ENCODE measurements at places on chromosomes 13 and 19.

DNA sequence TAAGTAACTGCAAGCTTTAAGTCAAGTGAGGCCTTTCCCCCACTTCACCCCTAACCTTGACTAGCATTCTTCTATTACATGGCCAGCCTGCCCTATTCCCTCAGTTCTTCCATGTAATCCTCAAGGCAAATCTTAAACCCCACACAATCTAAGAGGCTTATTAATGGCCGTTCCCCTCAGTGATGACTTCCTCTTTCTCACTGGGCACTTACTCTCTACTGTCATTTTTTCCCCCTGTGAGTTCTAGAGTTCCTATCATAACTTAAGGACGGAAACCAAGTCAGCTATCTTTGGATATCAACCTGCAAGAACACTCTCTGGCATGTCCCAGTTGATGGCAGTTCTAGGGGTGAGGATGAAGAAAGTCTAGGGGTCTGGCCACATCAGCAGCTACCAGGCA, 131.2 kb downstream of the DCLK1 start:
- no peak for DNase-seq

GRCh38 chr19:5690955-5691821, 1.1 kb downstream of the RPL36 start:
- no peak for DNase-seq

DNA sequence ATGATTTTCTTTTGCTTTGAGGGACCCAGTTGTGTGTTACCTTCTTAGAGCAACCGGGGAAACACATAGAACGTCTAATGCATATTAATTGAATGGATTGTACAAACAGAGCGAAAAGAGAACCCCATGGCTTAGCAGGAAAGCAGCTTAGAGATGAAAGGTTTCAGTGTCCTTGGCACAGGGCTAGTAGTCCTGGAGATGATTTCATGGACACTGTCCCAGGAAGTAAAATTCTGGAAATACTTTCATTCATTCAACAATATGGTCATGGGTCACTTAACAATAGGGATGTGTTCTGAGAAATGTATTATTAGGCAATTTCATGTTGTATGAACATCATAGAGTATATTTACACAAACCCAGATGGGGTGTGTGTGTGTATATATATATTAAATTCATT, 9.7 kb upstream of the FUT2 start:
- DNase-seq = no peak

- no peak for DNase-seq
Observed at GRCh38 chr19:5035793-5036697, 67.1 kb downstream of the KDM4B start.

DNA sequence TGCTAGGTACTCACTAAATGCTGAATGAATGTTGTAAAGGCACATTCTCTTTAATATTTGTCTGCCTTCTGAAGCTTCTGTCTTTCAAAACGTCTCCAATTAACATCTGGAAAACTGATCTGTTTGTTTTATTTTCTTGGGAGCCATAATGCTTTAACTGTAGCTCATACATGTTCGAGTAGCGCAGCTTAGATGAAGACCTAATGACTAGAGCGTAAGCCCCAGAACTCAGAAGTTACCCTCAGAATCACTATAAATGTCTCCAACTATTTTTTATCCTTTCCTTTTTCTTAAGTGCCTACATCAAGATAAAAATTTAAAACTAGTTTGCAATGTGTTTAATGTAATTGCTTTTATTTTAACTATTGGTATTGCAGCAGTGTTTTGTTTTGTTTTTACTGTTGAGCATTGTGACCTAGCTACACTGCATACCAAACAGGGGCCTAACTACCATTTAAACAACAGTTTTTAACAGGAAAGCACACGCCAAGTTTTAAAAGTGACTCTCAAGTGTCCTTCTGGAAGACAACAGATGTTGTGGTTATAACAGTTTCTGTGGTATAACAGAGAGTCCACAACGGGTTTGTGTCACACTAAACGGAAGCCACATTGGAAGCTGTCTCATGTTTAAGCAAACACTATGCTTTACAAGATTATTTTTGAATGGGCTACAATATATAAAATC, 42.0 kb downstream of the MRPL57 start:
- DNase-seq = no peak

GRCh38 chr13:51584731-51585672, 740 bp downstream of the WDFY2 start:
- DNase-seq = peak; percentile 22

- no peak for DNase-seq
Observed at GRCh38 chr19:56324436-56324835, 9.8 kb upstream of the ZSCAN5A start.

DNA sequence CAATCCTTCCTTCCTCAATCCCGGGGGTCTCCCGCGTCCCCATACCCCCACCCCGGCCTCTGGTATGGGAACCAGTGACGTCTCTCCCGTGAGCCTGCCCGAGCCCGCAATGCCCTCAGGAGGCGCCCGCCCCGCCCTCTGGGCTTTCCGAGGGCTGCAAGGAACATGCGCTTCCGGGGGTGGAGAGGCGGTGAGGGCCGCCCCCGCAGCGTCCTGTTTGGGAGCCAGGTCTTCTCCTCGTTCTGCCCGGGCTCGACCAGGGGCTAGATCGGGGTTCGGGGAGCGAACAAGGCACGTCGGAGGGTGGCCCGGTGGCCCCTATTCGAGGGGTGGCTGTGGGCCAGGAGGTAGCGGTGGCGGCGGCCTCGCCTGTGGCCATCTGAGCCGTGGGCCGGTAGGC, 6.6 kb upstream of the TEX101 start:
- no peak for DNase-seq

DNA sequence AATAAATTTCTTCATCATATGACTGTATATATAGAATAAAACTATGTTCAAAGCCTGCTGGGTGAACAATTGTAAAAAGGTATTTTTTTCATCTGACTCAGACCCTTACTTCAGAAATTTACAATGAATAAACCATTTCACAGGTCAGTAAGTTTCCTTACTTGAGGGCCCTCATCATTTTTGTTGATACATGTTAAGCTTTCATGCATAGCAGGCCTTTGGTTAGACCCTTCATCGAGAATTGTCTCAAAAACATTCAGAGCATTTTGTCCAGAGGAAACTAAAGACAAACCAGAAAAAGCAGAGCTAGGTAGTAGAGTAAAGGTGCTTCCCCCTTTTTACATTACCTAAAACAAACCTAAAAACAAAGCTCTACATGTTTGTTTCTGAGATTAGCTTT, 46.2 kb downstream of the FNDC3A start:
- no peak for DNase-seq

- no peak for DNase-seq
Observed at GRCh38 chr13:49020328-49020727, 44.6 kb downstream of the FNDC3A start.

GRCh38 chr19:16280306-16280705, 44.3 kb upstream of the KLF2 start:
- DNase-seq = no peak

DNA sequence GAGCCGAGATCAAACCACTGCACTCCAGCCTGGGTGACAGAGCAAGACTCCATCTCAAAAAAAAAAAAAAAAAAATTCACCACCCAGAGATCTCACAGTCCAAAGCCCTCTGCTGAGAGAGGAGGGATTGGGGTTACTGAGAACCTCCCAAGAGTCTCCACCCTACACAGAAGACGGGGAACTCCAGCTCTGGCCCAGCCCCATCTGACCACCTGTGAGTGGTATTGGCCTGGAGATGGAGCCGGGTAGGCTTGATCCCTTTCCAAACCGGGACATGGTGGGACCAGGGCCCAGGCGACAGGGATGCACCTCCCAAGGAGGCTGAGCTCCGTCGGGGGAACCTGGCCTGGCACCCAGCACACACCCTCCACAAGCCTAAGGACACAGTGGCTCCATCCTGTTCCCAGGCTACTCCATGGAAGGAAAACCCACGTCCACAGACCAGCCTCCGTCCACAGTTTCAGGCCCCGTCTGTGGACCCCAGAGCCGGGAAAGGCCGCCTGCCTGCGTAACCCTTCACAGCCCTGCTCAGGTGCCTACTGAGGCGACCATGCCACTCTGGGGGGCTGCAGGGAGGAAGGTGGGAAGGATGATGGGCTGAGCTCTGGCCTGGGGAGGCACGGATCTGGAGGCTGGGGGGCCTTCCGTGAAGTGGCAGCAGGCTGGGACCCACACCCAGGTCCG, 1.8 kb downstream of the TMEM259 start:
- no peak for DNase-seq

DNA sequence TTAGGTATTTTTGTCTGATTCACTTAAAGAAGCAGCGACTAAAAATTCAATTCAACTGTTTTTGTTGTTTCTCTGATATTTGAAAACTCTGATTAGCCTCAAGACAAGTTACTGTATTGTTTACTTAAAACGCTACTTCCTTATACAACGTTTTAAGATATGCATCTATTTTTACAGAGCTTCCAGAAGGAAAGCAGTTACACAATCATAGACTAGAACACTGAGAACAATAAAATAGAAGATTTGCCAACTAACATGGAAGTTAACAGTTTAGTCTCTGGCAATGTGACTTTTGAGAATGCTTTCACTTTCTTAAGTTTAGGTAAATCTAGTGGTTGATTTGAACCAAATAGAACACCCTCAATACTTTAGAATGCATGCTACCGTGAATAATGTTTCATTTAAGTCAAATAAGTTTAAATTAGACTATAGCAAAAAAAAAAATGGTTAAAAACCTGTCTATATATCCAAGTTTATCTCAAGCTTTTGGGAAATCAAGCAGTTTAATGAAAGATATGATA, 614.8 kb downstream of the DACH1 start:
- no peak for DNase-seq

- no peak for DNase-seq
Observed at GRCh38 chr19:33799476-33799875, 2.8 kb downstream of the KCTD15 start.

DNA sequence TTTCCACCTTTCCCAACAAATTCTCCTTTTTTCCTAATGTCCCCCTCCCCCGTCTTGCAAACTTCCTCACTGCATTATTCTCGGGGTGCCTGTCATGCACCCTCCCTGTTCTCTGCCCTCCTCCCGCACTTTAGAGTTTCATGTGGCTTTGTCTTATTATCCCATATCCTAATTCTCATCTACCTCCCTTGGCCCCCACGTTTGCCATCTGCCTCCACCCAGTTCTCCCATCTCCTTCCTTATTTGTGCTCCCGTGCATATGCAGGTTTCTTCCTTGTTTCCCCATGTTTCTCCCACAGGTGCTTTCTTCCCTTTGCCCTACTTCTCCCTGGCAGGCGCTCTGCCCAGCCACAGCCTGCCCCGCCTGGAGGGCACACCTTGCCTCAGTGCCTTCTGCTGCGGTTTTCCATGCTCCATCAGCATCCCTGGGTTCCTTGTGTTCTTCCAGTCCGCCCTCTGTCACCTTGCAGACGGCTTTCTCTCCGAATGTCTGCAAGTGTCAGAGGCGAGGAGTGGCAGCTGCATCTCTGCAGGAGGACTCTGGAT, 1.5 kb downstream of the SPATA13 start:
- no peak for DNase-seq

DNA sequence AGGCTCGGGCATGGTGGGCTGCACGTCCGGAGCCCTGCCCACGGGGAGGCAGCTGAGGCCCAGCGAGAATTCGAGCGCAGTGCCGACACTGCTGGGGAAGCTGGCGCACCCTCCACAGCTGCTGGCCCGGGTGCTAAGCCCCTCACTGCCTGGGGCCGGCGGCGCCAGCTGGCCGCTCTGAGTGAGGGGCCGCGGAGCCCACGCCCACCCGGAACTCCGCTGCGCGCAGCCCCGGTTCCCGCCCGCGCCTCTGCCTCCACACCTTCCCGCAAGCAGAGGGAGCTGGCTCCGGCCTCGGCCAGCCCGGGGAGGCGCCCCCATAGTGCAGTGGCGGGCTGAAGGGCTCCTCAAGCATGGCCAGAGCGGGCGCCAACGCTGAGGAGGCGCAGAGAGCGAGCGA, 2080.4 kb downstream of the PCDH9 start:
- no peak for DNase-seq

- no peak for DNase-seq
Observed at GRCh38 chr13:105436943-105437342, 1098.5 kb downstream of the EFNB2 start.

- no peak for DNase-seq
Observed at GRCh38 chr13:94997126-94997525, 284.8 kb upstream of the SOX21 start.

- peak; percentile 52 for DNase-seq
Observed at GRCh38 chr19:18202778-18203407, 949 bp downstream of the RAB3A start.

DNA sequence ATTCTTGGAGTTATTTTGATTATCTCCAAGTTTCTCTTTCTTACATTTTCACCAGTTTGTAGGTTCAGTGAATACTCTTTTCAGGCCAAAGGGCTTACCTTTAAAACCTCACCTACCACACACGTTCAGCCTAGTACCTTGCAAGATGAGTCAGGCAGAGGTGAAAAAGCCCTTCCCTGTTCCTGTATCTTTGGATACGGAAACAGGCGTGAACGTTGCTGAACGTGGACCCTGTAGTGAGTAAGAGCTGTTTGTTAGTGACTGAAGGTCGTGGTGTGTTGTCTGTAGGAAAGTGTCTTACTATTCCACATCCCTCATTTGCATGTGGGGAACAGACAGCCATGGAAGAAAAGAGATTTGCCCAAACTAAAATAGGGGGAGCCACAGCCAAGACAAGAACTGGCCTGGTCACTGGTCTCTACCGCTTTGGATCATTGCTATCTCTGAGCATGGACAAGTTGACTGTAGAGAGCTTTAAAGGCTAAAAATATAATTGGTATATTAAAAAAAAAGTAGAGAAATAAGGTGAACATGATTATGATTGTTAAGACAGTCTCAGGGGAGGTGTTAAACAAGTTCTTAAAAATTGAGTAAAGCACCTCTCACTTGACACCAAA, 3.5 kb downstream of the CEBPG start:
- no peak for DNase-seq

DNA sequence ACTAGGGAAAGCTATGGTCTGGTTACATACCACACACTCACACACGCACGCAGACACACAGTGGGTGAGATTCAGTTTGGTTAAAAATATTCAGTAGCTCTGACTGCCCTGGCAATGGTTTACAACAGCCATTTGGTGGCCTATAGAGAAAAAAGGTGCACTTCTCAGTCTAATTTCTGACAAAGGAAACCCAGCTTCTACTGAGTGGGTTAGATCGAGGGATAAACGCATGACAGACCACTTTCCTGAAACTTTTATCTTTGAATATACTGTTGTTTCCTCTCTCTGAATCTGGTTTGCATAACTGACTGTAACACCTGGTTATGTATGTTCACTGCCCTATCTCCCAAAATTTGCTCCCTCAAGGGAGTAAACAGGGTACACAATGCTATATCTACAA, 2.5 kb downstream of the LIG4 start:
- no peak for DNase-seq

GRCh38 chr13:31980830-31981229, 50.7 kb upstream of the FRY start:
- DNase-seq = no peak

GRCh38 chr13:102401265-102401664, 583 bp downstream of the FGF14 start:
- peak; percentile 42 for DNase-seq

GRCh38 chr13:50911081-50911631, 1.6 kb downstream of the RNASEH2B start:
- DNase-seq = peak; percentile 75

GRCh38 chr13:111038887-111039286, 76.2 kb upstream of the ARHGEF7 start:
- no peak for DNase-seq

- DNase-seq = no peak
Observed at GRCh38 chr13:64540468-64540867, 2689.7 kb downstream of the PCDH9 start.

GRCh38 chr19:49741210-49741844, 21.8 kb downstream of the TSKS start:
- DNase-seq = no peak

Data from SK-N-DZ (cell line).